ENCODE measurements at places on chromosomes 2 and 18. TPM values are rescaled to one million over a fixed set of nuclear protein-coding genes. Genes with fewer than 3 reads are reported as not detected.

Gene ITSN2
- total RNA-seq = 141 TPM

GRCh38 chr2:241686324-241686649 lies 328 bp downstream of the DTYMK start:
- no peak for DNase-seq
- H3K27ac ChIP-seq = peak overlapping the region; percentile 88
- H3K27me3 ChIP-seq = no peaks in the 10 kb centered on the region
- peak overlapping the region; percentile 96 for H3K4me3 ChIP-seq
- peaks cover 27% of the 10 kb centered on the region for H3K4me1 ChIP-seq

GRCh38 chr2:163828771-163829170 lies 93.0 kb upstream of the FIGN start:
- no peaks in the 10 kb centered on the region for H3K27me3 ChIP-seq
- H3K27ac ChIP-seq = no peak overlapping the region
- no peak overlapping the region for H3K4me3 ChIP-seq

DNA sequence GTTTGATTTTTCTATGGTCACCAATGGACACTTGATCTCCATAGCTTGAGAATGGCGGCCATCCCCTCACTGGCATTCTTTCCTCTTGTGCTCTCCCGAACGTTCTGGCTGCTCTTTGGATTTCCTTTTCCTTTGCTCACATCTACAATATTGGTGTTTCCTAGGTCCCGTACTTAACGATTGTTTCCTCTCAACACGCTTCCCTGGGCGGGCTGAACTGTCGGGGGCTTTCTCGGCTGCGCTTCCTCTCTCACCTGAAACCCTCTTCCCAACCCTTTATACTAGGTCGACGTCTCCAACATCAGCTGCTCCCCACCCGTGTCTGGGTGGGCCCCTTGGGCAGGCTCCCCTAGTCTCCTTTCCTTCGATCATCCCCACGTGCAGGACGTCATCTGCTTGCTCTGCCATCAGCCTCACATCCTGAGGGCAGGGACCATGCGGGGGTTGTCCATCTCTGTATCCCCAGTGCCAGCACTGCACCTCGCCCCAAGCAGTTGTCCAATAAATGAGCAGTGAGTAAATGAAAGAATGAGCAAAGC lies 634 bp upstream of the DIS3L2 start:
- no peaks in the 10 kb centered on the region for H3K36me3 ChIP-seq
- peak overlapping the region; percentile 97 for H3K4me3 ChIP-seq
- peak overlapping the region; percentile 96 for H3K27ac ChIP-seq
- peaks cover 21% of the 10 kb centered on the region for H3K4me1 ChIP-seq
- no peak for DNase-seq
- no peaks in the 10 kb centered on the region for H3K27me3 ChIP-seq

DNA sequence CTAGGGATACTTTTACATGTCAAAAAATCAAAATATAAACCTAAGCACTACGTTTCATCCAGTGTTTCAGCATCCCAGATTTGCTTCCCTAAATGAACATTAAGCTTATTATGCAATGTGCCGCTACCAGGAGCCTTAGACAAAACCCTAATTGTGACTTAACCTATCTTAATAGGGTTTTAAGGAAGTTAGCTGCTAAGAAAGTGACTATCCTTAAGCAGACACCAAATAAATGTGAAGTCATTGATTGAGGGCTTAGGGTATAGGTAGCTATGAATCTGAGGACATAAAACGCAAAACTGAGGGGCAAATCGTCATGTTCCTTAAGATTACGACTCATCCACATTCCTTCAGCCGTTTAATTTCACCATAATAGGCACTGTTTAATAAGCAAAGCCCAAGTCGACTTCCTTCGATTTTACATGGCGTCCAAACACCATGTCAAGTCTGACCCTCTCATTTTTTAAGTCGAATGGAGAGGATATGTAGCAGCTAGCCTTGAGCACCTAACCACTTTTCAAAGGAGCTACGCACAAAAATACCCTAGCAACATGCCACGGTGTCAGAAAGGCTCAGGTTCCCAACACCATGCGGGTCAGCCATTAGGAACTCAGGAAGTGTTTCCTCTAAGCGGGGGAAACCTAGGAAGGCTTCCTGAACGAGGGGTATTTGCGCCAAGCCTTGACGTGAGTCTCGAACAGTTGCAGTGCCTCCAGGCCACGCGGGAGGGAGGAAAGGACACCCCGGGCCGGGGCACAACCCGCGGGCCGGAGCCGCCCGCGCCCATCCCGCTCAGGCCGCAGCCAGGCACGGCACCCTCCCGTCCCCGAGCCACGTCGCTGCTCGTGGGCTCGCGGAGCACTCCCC lies 1.0 kb downstream of the HDLBP start:
- H3K27ac ChIP-seq = peak overlapping the region; percentile 94
- peak overlapping the region; percentile 92 for H3K4me3 ChIP-seq
- H3K4me1 ChIP-seq = peaks cover 79% of the 10 kb centered on the region
- DNase-seq = no peak

- no peak overlapping the region for H3K27ac ChIP-seq
- DNase-seq = no peak
- no peaks in the 10 kb centered on the region for H3K27me3 ChIP-seq
- H3K4me3 ChIP-seq = no peak overlapping the region
- H3K36me3 ChIP-seq = no peaks in the 10 kb centered on the region
Measured at GRCh38 chr18:40243607-40244006, 1711.4 kb upstream of the PIK3C3 start.

DNA sequence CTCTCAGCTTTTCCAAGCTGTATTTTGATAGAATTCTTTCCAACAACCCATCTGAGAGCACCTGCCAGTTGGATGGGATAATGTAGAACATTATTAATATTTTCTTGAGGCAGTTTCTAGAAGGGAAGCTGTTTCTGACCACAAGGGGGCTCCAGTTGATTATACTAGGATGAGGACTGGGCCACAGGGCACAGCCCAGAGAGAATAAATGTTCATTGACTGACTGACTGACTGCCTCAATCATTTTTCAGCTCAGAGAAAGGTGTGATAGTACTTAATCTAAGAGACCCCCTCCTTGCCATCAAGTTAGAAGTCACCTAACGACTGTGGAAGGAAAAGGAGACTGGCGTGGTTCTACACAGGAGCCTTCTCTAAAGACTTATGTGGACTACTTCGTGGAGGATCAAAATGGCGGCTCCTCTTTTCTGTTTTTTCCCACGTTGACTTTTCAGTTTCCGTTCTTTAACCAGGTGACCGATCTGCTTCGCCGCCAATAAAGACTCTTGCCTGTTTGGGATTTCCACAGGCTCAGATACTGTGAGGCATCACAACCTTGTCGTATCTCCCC lies 31.9 kb upstream of the CREG2 start:
- H3K4me1 ChIP-seq = no peaks in the 10 kb centered on the region
- DNase-seq = peak; percentile 51
- H3K27me3 ChIP-seq = peaks cover 4% of the 10 kb centered on the region
- no peak overlapping the region for H3K4me3 ChIP-seq
- H3K27ac ChIP-seq = no peak overlapping the region

Gene NCK2
- 124 TPM for total RNA-seq

Data from naive thymus-derived CD8-positive, alpha-beta T cell (primary cell).